ENCODE measurements at places on chromosomes 12 and 14.

DNA sequence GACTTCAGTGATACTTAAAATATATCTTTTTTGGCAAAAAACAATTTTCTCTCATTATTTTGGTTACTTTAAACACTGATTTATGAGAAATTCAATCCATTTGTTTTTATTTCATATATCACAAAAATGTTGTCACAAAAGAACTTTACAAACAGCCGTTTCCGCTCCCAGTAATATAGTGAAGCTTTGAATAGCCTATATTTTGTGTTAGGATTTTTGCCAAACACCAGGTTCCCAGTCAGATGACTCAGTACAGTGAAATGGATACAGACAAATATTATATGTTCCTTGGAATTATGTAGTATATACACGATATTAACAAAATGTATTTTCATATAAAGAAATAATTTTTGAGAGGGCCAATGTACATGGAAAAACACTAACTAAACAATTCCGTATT, 411.1 kb downstream of the CCER1 start:
- no peak for DNase-seq

DNA sequence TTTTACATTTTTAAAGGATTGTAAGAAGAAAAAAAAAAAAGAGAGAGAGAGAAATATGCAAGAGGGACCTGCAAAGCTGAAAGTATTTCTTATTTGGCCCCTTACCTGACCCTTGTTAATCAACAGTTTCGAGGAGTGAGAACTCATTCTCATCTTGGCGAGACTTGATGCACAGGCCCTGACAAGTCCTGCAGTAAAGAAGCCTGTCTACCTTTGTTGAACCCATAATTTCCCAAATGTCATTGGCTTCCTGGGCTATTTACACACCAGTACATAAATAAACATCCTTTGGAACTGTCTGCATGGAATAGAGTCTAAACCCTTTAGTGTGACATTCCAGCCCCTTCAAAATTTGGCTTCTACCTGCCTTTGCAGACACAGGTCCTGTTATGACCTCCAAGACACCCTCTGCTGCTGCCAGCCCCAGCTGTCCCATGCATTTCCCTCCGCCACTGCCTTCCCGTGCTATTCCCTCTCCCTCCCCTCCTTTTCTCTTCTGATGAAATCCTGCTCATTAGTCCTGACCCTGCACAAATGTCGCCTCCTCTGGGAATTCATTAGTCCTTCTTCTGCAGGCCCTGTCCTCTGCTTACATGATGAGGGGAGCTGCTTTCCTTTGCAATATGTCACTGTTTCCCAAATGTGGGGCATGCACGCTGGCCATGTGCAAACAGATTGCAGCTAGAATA, 35.1 kb downstream of the MYL2 start:
- DNase-seq, result no peak

- no peak for DNase-seq
These were observed 75.9 kb upstream of the ZDHHC17 start for GRCh38 chr12:76687981-76688380.

DNA sequence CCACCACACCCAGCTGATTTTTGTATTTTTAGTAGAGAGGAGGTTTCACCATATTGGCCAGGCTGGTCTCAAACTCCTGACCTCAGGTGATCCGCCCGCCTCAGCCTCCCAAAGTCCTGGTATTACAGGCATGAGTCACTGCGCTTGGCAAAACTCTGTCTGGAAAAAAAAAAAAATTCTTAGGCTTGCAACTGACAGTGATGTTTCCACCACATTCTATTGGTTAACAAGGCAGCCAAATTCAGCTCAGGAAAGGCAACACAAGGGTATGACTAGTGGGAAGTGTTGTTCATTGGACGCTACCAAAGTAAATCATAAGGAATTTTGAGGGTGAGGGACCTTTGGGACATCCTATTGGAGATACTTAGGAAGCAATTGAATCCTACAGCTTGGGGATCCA, 2.9 kb upstream of the SBNO1 start:
- no peak for DNase-seq

DNA sequence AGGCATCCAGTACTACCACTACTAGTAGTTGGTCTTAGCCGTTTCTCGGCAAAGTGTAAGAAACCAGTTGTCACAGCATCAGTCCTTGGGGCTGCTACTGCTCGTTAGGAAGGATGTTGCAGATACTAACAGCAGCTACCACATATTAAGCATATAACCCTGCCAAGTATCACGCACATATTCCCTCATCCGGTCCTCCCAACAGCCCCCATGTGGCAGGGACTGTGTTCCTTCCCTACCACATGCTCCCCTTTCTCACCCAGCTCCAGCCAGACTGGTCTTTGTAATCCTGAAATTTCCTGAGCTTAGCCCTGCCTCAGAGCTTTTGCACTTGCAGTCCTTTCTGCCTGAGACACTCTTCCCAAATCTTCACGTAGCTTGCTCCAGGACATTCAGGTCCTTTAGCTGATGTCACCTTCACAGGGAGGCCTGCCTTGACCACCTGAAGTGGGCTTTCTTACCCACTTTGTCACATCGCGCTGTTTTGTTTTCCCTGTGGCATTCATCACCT, 7.8 kb downstream of the ERP29 start:
- DNase-seq, result no peak

DNA sequence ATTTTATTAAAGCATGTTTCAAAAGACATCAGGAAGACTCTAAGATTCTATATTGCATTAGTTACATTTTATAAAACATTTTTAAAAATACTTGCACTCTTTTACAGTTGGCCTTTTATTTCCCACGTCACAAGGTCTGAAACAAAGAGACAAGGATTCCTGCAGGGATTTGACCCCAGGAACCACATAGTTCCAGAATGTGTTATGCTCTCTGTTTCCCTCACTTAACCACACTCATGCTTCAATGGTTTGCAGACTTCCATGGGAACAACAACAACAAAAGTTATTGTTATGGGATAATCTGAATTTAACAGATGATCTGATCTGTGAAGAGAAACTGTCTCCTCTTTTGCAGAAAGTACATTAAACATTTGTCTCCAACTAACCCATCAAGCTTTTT, 104.3 kb upstream of the PPFIA2 start:
- DNase-seq, result no peak

GRCh38 chr12:11798856-11799501, 149.5 kb downstream of the ETV6 start:
- no peak for DNase-seq

DNA sequence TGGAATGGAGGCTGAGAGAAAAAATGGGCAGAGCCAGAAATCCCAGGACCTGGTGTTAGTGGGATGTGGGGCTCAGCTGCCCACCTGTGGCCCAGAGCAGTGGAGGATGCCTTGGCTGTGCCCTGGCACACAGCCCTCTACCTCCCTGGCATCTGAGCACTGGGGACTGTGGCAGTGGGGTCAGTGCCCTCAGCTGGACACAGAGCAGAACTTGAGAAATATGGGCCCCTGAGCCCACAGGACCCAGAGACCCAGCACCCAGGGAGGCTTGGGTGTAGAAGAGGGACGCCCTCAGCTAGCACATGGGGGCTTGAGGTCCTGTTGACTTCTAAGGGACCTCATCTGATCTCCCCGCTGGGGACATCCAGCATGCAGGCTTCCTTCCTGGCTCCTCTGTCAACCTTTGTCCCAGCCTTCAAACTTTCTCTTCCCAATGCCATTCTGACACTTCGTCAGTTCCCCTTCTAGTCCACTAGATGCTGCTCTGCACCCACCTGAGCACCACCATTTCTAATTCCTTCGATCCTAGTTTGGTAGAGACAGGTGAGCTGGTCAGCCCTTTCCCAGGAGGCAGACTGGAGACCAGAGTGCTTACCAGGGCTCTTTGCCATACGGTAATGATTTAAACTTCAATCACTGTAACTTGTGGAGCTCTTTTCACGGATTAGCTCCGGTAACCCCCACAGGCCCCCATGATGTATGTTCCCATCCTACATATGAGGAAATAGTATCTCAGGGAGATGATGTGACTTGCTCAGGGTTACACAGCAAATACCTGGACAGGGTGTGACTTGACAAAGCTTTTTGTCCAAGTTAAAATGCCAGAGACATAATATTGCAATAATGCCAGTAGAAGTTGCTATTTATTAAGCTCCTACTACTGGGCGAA, 143.7 kb downstream of the ASCL4 start:
- DNase-seq, result no peak

DNA sequence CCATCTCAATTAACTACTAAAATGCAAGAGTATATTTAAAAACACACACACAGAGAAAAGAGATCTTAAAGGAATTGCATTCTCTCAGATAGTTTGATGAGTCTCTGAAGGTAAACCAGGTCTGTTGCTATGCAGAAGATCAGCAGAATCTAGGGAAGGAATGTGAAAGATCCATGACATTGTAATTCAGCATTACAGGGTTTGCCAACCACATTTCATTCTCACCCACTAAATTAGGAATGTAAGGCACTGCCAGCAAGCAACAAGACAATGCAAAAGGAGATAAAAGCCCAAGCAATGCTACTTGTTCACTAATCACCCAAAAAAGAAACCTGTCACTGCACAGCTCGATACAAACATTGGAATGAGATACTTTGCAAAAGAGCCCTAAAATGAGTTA, 106.3 kb downstream of the LRIG3 start:
- no peak for DNase-seq

GRCh38 chr12:2337031-2338010, 284.5 kb downstream of the CACNA1C start:
- DNase-seq, result no peak

DNA sequence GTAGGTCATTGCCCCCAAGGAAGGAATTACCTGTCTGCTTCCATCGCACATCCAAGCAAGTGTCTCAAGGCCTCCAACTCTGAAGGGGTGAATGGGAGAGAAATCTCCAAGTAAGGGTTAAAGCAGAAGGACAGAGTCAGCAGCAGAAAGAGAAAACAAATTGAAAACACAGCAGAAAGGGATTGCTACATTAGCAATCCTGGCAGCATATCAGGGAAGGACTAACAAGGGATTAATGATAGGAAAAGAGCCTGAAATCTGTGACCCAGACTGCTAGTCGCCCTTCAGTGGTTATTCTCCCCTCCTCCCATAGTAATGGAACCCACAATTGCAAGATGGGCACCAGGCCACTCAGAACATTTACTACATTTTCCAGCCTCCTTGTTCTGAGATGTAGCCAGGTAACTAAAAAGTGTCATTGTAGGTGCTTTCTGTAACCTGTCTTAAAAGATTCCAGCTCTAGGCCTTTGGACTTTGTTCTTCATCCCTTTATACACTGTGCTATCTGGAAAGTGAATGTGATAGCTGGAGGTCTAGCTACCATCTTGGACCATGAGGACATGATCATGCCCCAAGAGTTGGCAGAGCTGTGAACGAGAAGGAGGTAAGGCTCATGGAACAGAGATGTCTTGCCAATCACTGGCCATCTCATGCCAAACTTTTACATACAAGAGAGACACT, 36.0 kb downstream of the MAP3K9 start:
- no peak for DNase-seq

GRCh38 chr14:103448097-103448496, 62.9 kb downstream of the MARK3 start:
- DNase-seq, result no peak

DNA sequence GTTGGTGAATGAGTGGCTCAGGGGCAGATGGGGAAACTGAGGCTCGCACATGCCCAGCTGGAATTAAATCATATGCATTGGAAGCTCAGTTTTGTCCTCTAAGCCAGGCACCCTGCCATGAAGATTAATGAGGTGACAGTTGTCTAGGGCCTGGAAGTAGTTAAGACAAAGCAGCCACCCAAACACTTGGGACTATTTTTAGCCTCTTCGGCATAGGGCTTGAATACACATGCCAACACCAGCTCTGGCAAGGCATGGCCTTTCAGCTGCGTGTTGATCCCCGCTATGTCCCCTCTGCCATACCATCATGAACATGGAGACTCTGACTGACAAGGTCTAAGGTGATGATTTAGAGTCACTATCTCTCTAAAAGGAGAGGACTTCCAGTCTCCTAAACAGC, 250.2 kb downstream of the KSR2 start:
- no peak for DNase-seq

GRCh38 chr14:77406086-77406485, 17.2 kb downstream of the NOXRED1 start:
- no peak for DNase-seq

DNA sequence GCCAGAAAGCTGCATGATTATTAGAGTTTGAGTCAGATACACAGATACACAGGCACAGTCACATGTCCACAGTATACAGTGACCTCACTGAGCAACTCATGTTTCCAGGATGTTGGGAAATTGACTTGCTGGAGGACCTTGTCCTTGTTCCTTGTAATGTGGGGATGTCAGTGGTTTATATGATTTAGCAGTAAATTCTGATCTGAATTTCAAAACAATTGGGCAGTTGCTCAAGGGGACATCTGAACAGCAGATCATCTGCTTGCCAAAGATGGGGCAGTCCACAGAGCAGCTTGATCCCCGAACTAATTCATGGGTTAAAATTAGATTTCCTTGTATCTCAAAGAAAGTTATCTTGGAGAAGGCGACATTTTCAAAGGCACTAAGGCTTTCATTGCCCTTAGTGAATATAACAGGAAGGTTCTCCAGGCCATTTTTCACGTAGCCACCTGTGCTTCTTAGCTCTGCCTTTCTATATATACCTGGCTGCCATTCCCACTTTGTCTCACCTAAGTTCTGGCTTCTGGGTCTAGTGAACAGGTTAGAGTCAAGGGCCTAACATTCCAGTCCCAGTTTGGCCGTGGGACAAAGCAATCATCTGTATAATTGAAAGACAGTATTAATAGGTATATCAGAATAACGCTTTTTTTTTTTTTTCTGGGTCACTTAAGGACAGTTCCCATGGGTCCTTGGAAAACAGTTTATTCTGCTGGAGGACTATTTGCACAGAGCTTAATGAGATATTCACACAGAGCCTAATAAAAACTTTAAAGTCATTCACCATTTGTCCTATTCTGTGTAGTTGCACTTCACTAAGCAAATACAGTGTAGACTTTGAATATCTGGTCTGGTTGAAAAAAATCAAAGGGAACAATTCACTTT, 64.9 kb upstream of the STRN3 start:
- DNase-seq, result no peak

GRCh38 chr12:123499332-123499731, 34.2 kb downstream of the RILPL1 start:
- DNase-seq, result no peak

GRCh38 chr14:59455411-59455810, 9.8 kb downstream of the GPR135 start:
- no peak for DNase-seq

DNA sequence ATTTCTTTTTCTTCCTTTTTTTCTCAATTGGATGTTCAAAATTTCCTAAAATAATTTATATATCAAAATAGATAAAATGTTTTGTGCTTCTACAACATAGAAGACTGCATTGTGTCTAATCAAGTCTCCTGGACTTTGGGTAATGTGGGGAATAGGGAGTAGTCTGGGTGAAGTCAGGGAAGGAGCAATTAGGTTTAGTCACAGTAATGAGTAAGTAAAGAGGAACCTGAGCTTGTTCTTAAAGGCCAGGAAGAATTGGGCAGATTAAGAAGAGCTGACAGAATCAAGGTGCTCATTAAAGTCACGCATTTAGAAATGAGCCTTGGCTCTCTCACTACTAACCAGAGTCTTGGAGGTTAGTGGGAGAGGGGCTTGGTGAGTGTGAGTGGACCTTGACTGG, 233.3 kb upstream of the SSTR1 start:
- DNase-seq, result no peak

GRCh38 chr14:67365476-67365875, 5.3 kb downstream of the EIF2S1 start:
- DNase-seq, result no peak
